Activated CD4-positive, alpha-beta T cell treated with anti-CD3 and anti-CD28 coated beads, Interleukin-2, amount 50 U/mL, for 1 hour (primary cell): ENCODE measurements at places on chromosomes 4 and X.

DNA sequence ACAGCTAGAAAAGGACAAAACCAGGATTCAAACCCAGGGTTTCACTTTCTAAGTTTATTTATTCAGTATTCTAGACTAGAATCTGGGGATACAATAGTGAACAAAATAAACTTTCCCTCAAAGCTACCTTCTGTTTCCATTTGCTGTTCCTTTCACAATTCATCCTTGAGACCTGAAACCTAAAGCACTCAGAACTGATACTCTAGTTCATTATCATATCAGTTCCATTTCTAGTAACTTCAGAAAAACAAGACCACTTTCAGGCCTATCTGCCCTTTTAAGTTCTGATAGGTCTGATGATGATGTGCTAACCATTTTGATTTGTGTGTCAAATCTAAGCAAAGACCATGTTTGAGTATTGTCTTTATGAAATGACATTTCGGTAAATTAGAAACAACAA is 7.8 kb upstream of the XK start:
- no peak for DNase-seq

GRCh38 chr4:70778888-70779422 is 57.2 kb downstream of the RUFY3 start:
- no peak for DNase-seq

- DNase-seq = no peak
These were observed 5.5 kb downstream of the ZNF827 start for GRCh38 chr4:145933134-145933533.

DNA sequence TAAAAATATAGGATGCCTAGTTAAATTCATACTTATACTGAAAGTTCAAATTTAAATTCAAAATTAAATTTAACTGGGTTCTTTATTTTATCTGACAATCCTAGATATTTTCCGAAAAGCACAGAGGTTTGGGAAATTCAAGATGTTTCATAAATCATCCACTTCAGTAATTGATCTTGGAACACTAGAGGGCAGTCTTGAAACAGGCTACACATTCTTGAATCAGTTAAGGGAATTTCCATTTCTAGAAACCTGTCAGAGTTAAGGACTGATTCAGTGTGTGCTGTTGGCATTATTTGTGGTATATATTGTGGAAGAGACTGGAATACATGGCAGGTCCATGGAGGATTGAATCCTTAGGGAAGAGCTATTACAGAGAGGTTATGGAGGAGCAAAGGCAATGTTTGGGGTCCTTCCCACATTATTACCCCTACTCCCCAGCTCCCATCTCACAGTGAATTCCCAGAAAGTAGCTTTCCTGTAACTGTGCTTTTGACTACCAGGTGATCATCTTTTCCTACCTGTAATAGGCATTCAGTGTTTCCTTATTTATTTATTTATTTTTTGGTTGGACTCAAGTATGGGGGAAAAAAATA is 92.9 kb downstream of the EGF start:
- DNase-seq = no peak

GRCh38 chr4:7524064-7524682 is 89.4 kb upstream of the PSAPL1 start:
- DNase-seq = no peak

GRCh38 chrX:130159776-130160175 is 5.9 kb downstream of the AIFM1 start:
- no peak for DNase-seq

GRCh38 chr4:126451237-126451873 is 1136.6 kb downstream of the FAT4 start:
- no peak for DNase-seq

DNA sequence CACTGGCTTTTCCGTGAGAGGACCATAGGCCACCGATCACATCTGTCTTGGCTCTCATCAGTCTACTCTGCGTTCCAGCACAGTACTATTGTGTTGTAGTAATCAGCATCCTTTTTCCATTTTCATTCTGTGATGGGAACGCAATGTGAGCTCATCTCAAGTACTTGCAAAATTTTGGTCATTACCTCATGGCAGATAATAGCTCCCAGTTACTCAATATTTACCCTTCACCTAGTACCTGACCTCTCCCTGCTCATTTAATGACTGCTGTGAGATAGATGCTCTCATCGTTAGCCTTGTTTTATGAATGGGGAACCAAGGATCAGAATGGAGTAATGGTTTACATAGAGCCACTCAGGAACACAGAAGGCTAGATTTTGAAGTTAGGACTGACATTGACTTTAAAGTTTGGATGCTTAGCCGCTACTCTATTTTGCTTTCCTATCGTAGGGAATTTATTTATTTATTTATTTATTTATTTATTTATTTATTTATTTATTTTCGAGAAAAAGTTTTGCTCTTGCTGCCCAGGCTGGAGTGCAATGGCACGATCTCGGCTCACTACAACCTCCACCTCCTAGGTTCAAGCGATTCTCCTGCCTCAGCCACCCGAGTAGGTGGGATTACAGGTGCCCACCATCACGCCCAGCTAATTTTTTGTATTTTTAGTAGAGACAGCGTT is 6.5 kb upstream of the GPR101 start:
- DNase-seq = no peak

DNA sequence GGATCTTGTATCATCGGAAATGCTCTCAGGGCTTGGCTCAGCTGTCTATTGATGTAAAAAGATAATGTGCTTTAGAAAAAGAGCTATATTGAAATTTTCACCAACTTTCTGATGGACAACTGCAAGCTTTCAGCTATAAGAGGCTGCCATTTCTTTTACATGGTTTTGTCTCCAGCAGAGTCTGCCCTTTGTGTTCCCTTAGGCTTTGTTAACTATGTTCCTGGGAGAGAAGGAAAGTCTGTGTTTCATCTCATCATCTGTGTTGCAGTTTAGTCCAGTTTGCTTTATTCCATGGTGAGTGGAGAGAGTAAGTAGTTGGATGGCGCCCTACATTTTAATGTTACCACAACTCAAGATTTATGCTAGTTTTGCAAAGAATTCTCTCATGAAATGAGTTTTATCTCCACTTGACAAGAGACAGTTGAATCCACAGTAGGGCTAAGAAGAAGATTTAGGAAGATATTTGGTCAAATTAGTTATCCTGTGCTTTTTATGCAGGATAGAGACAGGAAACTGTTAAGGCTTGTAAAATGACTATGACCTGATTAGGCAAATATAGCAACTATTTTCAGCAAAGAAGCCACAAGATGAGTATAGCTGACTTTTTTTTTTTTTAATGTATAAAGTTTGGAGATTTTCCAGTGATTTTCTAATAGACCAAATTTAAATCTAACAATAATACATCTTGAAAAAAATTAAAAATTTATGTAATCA is 16.5 kb downstream of the SEPTIN11 start:
- DNase-seq = no peak

- DNase-seq = no peak
These were observed 822.4 kb downstream of the PCDH18 start for GRCh38 chr4:136709897-136710296.

GRCh38 chr4:87543835-87544461 is 14.8 kb upstream of the SPARCL1 start:
- no peak for DNase-seq

DNA sequence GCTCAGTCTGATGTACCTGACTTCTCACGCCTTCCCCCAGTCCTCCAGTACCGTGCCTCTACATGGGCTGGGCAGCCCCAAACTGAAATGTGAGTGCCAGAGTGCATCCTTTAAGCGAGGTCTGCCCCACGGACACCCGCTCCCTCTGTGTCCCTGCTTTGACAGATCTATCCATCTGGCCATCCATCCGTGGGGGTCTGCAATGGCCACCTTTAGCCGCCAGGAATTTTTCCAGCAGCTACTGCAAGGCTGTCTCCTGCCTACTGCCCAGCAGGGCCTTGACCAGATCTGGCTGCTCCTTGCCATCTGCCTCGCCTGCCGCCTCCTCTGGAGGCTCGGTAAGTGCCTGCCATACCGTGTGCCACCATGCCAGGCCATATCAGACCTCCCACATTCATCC is 827 bp downstream of the PORCN start:
- no peak for DNase-seq

DNA sequence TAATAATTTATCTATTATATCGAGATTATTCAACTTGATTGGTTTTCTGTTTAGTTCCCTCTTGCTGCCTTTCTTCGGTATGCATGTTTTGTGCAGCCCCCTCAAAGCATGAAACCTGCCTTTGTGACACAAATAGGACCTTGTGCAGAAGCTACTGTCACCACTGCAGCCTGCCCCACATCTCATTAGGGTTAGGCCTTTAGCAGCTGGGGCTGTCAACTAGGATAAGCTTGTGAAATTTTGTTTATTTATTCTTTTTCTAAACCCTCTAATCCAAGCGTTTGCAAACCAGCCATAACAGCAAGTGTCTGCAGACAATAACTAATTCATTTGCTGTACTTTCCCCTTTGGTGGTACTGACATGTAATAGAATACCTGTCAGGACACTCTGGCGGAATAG is 258.9 kb downstream of the RCHY1 start:
- DNase-seq = no peak

DNA sequence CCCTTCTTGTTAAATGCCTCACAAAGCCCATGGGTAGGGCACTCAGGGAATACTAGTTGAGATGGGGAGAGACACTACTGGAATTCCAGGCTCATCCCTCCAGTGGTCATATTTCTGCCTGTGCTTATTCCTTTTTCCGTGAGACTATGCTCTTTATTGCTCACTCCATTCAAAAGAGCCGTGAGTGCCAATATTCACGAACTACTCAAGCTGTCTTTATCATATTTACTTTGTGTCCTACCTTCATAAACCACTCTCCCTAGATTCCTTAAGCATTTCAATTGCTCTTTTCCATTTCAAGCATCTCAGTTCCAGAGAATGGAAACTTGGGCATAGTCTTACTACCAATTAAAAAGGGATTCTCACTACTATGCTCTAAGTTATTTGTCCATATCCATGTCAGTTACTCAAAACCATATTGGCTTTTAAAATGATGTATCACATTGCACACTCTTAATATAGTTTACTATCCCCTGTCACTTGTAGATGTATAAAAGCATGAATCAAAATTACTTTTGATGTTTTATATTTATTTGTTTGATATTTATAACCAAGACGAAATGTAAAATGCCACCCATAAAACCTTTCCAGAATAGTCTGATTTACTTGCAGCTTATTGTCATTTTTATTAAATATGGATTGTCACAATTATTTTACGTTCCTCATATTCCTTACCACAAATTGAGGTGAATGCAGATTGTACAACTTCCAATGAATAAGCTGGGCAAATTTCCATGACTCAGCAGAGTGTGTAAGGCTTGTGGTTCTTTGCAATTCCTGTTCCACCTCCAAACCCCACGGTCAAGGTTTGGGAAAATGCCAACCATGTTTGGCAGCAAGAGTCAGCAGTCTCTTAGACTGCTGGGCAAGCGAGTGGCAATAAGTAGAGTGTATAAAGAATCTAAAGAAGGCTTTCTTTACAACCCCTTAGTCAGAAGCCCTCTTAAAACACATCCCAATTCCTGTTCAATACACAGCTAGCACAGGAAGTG is 24.4 kb downstream of the ENOX2 start:
- DNase-seq = no peak

DNA sequence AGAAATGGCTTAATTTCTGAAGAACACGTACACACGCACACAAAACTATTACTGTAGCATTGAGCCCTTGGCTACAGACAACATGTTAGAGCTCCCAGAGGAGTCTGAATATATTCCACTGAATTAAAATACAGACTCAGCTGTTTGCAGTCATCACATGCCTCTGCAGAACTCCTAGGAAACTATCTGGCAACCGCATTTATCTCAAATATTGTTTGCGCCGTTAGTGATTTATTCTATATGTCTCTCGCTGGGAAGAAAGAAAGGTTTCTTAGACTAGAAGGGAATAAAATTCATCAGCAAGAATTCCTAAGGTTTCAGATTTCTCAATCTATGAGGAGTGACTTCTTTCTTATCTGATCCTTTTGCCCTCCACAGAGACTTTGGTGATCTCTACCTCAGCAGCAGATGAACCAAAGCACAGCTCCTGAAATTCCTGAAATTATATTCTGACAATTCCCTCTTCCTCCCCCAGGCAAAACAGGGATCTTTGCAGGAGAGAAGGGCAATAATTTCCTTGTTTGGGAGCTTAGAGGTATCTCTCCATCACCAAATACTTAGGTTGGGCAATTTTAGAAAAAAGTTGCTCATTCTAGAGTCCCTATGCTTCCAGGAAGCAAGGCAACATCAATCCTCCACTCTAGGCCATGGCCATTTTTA is 199.2 kb downstream of the APBB2 start:
- no peak for DNase-seq

GRCh38 chr4:158870626-158871334 is 102.0 kb downstream of the FNIP2 start:
- DNase-seq = no peak

- DNase-seq = no peak
These were observed 79.1 kb upstream of the SLC6A14 start for GRCh38 chrX:116357329-116357728.

DNA sequence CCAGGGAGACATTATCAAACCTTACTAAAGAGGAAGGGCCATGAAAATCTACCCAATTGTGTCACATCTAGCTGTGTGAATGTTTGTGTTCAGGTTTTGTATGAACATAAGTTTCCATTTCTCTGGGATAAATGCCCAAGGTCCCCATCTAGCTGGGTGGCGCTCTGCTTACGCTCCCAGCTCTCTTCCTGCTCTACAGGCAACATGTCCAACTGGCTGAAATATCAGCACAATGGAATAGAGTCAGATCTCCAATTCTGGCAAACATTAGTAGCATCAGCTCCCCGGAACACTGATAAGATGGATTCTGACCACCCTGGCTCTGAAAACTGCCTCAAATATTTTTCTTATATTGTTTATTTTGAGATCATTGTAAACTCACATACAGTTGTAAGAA is 74.8 kb downstream of the IRF2 start:
- no peak for DNase-seq

GRCh38 chrX:137432609-137433008 is 133.3 kb upstream of the ZIC3 start:
- no peak for DNase-seq

DNA sequence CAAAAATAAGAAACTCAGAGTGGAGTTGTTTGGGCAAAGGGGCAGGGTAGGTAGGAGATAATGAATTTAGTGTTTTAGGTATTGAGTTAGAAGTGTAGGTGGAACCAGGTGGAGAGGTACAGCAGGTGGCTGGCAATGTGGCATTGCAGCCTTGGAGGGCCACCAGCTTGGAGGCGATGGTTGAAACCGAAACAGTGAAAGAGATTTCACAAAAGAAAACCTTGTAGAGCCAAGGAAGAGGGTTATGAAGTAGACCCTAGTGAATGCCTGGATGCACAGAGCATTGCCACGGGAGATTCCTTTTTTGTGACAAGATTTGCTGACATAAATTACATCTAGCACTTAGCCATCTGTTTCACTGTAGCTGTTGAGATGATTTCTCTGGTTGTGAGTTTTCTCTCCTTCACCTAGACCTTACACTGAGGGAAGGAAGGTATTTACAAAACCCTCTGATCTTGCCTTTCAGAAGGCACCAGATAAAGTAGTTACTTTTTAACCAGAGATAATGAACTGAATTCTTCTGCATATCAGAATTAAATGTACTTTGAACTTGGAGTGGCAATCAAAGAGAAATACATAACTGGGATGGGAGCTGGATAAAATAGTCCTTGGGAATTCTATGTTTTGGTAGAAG is 104.1 kb upstream of the CASK start:
- DNase-seq = no peak

DNA sequence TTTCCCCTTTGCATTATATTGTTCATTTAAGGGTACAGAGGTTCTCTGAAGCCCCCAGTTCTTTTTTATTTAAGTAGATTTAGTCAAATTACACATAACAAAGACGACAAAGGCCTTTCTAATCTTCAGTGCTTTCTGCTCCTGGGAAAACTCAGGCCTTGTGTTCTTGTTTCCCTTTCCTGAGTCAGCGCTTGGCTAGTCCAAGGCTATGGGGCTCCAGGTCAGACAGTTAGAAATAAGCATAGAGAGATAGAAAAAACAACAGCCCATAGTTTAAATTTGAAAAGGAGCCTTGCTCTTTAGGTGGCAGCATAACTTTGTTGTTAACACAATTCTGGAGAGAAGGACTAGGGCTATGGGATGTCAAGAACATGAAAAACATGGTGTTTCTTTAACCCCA is 97.3 kb downstream of the PPP1R2C start:
- no peak for DNase-seq
